ENCODE measurements at places on chromosomes 3 and 15.

DNA sequence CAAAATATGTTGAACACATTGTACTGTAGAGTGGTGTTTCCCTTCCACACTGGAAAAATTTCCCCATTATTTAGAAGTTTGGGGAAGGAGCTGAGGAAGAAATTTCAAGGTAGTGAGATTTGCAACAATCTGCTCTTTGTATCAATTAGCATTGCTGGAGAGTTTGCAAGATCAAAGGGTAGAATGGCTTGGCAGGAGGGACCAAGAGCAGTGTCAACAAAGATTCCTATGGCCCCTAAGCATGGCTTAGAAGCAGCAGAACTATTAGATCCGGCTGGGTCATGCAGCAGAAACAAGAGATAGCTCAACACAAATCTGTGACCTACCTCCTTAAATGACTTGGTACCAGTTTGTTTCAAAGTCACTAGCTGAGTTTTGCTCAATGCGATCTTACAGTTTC lies 175.0 kb downstream of the C3orf38 start:
- no peak for DNase-seq

- no peak for DNase-seq
Observed at GRCh38 chr3:134872440-134873388, 77.7 kb downstream of the EPHB1 start.

- DNase-seq = no peak
Observed at GRCh38 chr15:91473894-91474545, 374.0 kb downstream of the SV2B start.

DNA sequence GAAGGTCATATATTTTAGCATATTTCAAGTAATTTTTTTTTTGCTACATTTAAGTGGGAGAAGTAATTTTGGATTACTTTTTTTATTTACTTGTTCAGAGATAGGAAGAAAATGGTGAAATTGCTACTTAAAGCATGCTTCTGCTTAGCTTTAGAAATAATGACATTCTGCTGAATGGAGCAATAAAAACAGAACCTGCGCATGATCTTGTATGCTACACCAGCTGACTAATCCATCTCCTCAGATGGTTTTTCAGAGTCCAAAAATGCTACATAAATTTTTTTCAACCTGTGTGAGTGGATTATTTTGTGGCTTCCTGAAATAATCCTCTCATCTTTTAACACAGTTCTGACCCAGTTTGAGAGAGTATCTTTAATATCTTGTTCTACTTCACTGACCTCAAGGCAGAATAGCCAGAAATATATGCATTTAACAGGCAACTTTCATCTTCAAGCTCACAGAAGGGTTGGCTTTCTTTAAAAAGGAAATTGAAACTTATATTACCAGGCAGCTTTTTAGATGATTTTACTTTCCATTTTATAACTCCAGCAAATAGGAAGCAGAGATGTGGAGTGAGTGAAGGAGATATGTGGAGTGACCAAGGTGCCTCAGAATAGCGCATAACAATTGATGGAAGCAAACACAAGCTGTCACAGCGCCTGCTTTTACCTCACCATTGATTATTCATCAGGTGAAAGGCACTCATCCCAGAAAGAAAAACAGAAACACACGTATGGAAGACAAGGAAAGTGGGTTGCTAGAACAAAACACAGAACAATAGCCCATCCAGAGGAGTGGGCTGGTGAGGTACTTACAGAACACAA lies 136.6 kb downstream of the TGFBR2 start:
- DNase-seq = no peak

- DNase-seq = no peak
Observed at GRCh38 chr3:171522651-171523050, 62.4 kb upstream of the TNIK start.

GRCh38 chr3:62373215-62373614 lies at the start of gene FEZF2:
FEZF2 (minus strand) TSS chr3:62373550; CDS start chr3:62372868, 682 bp downstream.
- DNase-seq = no peak

DNA sequence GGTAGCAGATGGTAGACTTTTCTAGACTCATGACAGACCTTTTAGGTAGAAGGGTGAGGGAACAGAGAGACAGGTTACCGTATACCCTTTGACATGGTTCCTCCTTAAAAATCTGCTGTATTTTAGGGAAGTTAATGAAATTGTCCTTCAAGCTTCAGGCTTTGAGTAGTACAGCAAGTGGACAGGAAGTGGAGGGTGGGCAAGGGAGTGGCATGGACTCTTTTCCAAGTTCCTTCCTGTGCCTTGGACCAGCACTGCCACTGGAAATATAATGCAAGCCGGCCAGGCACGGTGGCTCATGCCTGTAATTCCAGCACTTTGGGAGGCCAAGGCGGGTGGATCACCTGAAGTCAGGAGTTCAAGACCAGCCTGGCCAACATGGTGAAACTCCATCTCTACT lies 156.1 kb upstream of the LRRFIP2 start:
- no peak for DNase-seq
